ENCODE measurements at places on chromosomes 3 and 15.

GRCh38 chr3:114878114-114878839 is 268.8 kb downstream of the ZBTB20 start:
- no peak for DNase-seq

- no peak for DNase-seq
Measured at GRCh38 chr15:65042776-65043327, 2.3 kb upstream of the SLC51B start.

- no peak for DNase-seq
Measured at GRCh38 chr15:89629829-89630228, 25.4 kb downstream of the KIF7 start.

GRCh38 chr3:65551945-65552344 is 486.8 kb downstream of the MAGI1 start:
- DNase-seq: peak; percentile 21

- DNase-seq: no peak
Measured at GRCh38 chr15:80885016-80885579, 104.5 kb downstream of the MESD start.

DNA sequence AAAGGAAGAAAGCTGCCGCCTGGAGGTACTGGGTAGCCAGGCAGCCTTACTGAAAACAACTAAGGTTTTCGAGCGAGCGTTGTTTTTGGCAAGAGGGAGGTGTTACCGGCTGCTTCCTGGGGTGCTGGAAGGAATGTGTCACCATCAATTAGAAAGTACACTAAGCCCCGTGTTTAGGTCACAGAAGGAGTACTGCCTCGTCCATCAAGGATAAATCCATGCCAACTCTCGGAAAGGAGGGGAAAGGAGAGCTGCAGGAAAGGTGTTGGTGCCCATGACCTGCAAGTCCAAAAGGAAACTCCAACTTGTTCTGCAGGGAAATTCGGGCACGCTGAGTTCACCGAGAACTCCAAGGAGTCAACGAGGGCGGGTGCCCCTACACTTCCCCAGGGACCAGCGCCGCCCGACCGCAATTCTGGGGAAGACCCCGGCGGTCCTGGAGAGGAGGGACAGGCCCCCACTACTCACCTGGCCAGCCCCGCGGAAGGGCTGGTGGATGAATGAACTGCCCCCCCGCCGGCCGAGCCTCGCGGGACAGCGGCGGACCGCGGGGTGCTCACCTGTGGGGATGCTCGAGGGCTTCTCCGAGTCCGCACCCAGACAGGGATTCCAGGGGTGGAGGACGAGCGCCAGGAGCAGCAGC is 542 bp downstream of the PLOD2 start:
- DNase-seq: peak; percentile 68

GRCh38 chr15:94691169-94691568 is 459.8 kb downstream of the MCTP2 start:
- DNase-seq: no peak

DNA sequence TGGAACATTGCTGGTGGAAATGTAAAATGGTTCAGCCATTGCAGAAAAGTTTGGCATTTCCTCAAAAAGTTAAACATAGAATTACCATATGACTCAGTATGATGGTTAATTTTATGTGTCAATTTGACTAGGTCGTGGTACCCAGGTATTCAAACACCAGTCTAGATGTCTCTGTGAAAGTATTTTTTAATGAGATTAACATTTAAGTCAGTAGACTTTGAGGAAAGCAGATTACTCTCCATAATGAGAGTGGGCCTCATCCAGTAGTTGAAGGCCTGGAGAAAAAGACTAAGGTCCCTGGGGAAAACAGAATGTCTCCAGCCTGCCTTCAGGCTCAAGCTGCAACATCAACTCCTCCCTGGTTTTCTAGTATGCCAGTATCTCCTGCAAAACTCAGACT is 42.3 kb upstream of the TMEM87A start:
- DNase-seq: no peak

- DNase-seq: no peak
Measured at GRCh38 chr15:57969355-57969754, 96.2 kb downstream of the ALDH1A2 start.

- DNase-seq: no peak
Measured at GRCh38 chr3:148269816-148270215, 427.9 kb upstream of the AGTR1 start.

DNA sequence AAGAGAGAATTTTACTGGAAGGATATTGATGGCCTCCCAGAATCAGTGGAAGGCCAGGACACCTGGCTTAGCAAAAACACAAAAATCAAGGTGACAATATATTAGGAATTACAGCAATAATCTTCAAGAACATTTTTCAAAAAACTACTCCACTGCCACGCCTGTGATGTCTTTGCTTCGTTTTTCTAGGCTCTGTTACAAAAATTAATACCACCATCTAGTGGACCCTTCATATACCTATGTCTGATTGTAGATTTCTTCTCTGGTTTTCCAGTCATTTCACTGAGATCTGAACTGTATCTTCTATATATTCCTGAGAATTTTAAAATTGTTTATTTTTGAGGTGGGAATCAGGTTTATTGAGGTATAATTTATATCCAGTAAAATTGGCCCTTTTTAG is 5.6 kb upstream of the SLC33A1 start:
- DNase-seq: no peak

- DNase-seq: no peak
Measured at GRCh38 chr3:189001559-189001958, 170.2 kb upstream of the TPRG1 start.

- DNase-seq: no peak
Measured at GRCh38 chr3:125156456-125156855, 56.1 kb downstream of the SLC12A8 start.

- DNase-seq: no peak
Measured at GRCh38 chr3:96960661-96961330, 146.4 kb downstream of the EPHA6 start.

DNA sequence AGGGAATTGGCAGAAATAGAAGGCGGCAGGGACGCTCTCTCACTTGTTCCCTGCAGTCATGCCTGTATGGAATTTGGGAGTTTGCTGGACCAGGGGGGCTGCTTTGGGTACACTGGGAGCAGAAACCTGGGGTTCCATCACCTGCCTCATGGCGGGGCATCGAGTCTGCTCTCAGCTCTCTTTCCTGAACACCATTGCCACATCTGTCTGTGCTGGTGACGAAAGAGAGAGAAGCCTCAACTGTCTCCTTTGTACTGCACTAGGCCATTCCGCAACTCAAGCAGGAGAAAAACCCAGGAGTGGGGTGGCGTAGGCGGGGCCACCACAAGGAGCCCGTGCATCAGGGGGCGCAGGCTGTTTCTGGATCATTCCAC is 14.0 kb downstream of the TMEM158 start:
- DNase-seq: no peak

GRCh38 chr3:77513542-77513941 is 473.6 kb downstream of the ROBO2 start:
- DNase-seq: no peak

- DNase-seq: no peak
Measured at GRCh38 chr3:172591876-172592771, 68.9 kb upstream of the TNFSF10 start.

Data from NCI-H1105 (cell line).